ENCODE measurements at places on chromosomes 2 and 18. TPM values are rescaled to one million over a fixed set of nuclear protein-coding genes. Genes with fewer than 3 reads are reported as not detected.

APOB gene
- total RNA-seq, result not detected

ZBTB7C gene
- 0.05 TPM for total RNA-seq

SLC4A3 gene
- not detected for total RNA-seq

DNAJC5G gene
- total RNA-seq, result 0.31 TPM

GRCh38 chr2:72142570-72143440 is 4.9 kb downstream of the CYP26B1 start:
- no peak for DNase-seq

DNA sequence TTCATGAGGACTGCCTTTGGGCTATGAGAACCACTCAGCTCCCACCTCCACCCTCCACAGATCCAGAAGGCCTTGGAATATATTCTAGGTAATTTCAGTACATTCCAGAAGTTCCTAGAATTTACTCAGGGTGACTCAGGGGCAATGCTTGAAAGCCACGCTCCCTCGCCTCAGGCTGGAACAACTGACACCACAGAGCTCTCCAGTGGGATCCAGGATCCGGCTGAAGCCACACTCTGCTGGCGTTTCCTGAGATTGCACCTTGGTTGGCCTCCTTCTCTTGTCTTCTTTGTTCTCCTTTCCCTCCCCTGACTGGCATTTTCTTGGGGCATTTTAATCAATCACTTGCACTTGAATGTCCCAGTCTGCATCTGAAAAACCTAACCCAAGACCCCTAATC is 92.6 kb upstream of the KCNE4 start:
- DNase-seq, result no peak

DNA sequence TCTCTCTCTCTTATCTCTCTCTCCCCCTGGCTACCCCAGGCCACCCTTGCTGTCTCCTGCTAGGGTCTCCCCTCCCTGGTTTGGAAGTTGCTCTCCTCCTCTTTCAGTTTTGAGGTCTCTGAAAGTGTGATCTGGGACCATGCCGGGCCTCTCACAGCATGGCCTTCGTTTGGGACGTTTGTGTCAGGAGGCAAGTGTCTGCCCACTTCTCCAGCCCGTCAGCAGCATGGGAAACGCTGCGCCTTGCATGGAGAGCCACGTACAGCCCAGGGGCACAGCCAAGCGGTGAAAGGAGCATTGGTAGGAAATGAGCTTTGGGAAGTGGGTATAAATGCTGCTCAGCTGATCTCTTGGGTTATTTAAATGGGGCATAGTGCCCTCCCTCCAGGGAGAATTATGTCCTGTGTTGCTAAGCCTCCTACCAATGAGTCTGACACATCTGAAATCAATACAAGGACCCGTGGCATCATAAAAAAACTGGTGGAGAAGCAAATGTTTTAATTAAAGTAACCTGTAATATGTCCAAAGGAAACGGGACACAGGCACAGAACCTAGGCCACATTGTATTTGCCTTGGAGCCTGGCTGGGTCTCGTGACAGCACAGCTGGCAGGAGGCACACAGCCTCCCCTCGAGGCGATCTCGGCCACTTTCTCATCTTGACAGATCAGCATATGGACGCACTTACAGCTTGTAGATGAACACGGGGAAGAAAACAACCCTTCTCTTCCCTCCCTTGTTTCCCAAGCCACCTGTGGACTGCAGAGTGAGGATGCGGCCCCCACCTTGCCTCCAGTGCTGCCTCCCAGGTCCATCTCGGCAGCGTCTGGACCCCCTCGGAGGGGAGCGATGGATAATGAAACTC is 72.7 kb downstream of the SH3RF3 start:
- no peak for DNase-seq

- no peak for DNase-seq
Observed at GRCh38 chr18:50866765-50867164, 12.2 kb upstream of the ME2 start.

GRCh38 chr2:60840880-60841279 is 40.5 kb upstream of the REL start:
- no peak for DNase-seq

DNA sequence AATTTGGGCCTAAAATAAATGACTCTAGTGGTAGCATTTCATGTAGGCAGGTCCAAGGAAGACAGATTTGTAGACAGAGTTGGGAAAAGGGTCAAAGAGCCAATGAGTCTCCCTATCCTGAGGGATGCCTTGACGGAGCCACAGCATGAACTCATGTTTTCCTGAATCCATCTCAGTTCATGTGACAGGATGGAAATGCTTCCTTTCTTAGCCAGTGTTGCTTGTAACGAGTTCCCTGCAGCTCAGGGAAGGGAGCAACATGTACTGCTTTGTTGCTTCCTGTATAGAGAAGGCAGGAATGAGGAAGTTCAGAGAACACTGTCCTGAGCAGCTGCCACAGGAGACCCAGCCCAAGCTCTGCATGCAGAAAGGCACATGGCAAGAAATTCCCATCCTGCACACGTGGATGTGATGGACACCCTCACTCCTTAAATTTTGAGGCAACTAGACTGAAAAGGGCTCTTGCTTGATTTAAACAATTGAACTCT is 27.9 kb downstream of the TMEM17 start:
- no peak for DNase-seq
